ENCODE measurements at places on chromosomes 6 and 20.

DNA sequence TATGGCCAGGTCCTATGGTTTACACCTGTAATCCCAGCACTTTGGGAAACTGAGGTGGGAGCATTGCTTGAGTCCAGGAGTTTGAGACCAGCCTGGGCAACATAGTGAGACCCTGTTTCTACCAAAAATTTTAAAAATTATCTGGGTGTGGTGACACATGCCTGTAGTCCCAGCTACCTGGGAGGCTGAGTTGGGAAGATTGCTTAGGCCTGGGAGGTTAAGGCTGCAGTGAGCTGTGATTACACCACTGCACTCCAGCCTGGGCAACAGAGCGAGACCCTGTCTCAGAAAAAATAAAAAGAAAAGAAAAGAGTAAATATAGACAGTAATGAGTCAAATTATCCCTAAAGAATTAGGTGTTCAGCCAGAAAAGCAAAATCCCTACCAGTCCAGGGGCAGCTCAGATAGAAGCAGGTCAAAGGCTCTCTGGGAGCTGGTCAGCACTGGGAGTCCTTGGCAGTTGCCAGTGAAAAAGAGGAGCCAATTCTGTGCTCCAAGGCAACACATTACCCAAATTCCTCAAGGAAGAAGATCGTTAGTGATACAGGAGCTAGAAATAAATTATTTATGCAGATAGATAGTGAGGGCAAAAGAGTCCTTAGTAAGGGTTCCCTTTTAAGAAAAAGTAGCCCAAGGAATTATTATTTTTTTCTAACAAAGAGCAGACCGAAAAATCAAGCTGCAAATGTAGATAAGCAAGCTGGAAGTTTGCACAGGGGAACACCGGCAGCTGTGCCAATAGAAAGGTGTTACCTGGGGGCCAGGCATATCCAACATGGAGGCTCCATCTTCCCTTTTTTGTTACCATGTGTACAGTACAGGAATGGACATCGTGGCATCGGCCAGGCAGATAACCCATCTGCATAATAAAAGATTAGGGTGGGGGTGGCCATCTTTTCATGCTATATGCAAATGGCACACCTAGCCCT is 31.4 kb upstream of the SEC63 start:
- DNase-seq, result no peak

DNA sequence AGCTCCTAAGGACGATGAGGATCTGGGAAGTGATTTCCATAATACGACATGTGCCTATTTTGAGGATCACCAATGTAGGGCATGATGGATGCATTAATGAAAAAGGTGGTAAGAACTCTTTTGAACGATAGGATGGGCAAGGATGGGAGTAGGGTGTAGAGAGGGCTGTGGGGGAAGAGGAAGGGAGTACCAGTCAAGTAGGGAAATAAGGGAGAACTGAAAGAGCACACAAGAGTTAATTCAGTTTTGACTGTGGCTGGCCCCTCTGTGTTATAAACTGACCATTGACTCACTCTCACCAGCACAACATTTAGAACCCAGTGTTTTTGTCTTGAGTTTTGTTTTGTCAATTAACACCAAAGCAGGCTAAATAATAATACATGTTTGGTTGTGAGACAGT is 33.0 kb downstream of the SLC35D3 start:
- no peak for DNase-seq

- no peak for DNase-seq
These were observed 11.4 kb upstream of the TMEM170B start for GRCh38 chr6:11526156-11526505.

- DNase-seq, result no peak
These were observed 988 bp downstream of the ECHDC1 start for GRCh38 chr6:127342296-127342945.

GRCh38 chr20:62265365-62265764 is 27.0 kb downstream of the OSBPL2 start:
- no peak for DNase-seq

- no peak for DNase-seq
These were observed 32.2 kb downstream of the CDYL start for GRCh38 chr6:4808396-4808795.

DNA sequence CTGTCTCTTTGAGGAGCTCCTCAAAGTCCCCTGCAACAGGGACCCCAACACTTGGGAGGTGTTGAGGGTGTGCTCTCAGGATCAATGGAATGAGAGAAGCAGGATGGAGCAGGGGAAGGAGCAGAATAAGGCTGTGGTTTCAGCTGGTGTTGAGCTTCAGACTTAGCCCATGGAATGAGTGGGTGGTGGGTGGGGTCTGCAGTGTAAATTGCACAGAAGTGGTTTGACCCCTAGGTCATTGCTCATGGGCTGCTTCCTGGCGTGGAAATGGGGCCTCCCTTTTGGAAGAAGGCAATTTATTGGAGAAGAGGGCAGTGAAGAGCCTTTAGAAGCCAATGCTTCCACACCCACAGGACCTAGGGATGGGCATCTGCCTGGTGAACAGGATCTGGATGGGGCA is 37.0 kb upstream of the KCNG1 start:
- no peak for DNase-seq

- DNase-seq, result no peak
These were observed 40.9 kb downstream of the ARHGAP40 start for GRCh38 chr20:38642498-38642897.

- DNase-seq, result no peak
These were observed 2.6 kb downstream of the HCRTR2 start for GRCh38 chr6:55176958-55177357.

DNA sequence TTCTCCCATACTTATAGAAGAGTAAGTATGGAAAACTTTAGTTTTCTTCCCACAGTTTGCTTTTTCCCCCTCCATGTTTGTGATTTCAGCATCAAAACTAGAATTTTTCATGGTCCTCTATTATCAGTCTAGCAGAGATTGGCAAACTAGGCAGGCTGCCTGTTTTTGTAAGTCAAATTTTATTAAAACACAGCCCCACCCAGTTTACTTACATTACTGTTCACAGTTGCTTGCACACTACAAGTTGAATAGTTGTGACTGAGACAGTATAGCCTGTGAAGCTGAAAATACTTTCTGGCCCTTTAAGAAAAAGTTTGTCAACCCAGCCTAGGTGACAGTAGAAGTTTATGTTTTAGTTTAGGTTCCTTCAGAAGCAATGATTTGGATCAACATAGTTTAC is 19.5 kb downstream of the MCM8 start:
- no peak for DNase-seq

GRCh38 chr6:123224077-123224476 is 228.0 kb downstream of the CLVS2 start:
- no peak for DNase-seq

DNA sequence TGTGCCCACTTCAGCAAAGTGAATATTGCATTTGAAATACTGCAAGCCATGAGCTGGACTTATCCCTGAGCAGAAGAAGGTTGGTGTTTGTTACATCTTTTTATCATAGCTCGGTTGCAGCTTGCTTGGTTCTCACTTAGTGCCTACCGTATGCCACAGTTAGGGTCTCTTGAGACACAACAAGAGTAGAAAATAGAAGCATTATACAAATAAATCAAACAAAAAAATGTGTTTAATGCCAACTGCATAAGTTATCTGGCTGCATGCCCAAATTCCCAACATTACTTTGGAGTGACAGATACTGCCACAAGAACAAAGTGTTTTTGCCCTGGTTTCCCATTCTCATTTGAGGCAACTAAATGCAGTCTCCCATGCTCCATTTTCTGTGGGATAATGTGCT is 53.9 kb upstream of the LAMP5 start:
- DNase-seq, result no peak

DNA sequence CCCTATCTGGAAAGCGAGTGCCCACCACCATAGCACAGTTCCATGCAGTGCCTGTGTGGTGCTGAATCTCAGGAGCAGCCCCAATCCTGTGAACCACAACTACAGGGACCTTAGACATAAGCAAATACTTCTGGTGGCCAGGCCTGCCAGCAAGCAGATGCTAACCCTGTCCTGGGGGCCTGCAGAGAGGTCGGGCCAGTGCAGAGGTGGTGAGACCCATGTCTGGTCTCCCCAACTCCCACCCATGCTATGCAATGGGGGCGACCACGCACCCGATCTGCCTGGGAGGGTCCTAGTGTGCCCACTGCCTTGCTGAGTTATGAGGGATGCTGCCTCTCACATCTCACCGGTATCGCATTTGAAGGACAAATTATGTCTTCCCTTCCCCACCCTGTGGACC is 151.6 kb upstream of the ZNF337 start:
- no peak for DNase-seq

- no peak for DNase-seq
These were observed 739 bp downstream of the B3GAT2 start for GRCh38 chr6:70956191-70956450.

DNA sequence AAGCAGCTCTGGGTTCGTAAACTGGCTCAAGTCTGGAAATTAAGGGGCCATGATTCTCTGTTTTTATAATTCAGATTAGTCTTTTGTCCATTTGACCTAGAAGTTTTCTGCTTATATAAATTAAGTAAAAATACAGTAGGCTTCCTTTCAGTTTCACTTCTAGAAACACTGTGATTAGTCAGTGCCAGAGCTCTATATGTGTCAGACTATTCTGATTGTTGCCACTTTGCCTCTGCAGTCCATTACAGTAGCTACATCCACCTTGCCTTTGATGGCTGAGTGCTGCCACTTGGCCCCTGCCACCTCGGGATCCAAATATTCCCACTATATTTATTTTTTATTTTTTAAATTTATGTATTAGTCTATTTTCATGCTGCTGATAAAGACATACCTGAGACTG is 7.9 kb downstream of the ZC2HC1B start:
- no peak for DNase-seq

GRCh38 chr6:148924226-148925012 is 177.6 kb downstream of the UST start:
- no peak for DNase-seq

- DNase-seq, result no peak
These were observed 119.2 kb upstream of the SASH1 start for GRCh38 chr6:148223424-148223842.

GRCh38 chr6:6587696-6588063 is 840 bp upstream of the LY86 start:
- no peak for DNase-seq

DNA sequence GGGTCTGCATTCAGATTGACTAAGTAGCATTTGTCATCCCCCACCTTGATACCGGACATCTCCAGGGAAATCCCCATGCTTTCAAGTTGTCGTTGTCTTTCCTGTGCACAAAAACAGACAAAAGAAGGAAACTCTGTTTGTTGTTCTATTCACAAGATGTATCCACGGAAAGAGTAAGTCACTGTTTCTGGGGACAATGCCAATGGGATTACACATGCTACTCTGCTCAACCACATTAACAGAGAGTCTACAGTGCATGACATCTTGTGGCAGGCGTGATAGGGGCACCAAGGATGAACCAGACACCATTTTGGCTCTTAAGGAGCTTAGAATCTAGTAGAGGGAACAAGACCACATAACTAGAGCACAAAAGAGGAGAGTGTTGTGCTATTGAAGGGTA is 124.4 kb upstream of the NUP153 start:
- no peak for DNase-seq

DNA sequence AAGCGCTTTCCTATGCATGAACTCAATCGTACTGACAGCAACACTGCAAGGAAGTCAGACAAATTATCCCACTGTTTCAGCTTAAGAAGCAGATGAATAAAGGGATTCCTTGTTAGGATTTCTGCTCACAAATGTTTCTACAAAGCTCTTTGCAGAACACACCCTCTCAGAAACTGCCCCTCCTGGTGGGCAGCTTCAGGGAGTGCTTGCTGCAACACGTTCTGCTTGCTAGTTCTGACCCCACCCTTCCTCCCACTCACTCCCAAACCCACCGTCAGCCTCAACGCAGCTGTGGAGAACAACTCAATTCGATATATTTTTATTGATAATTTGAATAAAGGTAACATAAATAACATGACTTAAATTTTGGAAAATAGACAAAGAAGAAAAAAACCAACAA is 250.8 kb upstream of the PRDM1 start:
- no peak for DNase-seq

DNA sequence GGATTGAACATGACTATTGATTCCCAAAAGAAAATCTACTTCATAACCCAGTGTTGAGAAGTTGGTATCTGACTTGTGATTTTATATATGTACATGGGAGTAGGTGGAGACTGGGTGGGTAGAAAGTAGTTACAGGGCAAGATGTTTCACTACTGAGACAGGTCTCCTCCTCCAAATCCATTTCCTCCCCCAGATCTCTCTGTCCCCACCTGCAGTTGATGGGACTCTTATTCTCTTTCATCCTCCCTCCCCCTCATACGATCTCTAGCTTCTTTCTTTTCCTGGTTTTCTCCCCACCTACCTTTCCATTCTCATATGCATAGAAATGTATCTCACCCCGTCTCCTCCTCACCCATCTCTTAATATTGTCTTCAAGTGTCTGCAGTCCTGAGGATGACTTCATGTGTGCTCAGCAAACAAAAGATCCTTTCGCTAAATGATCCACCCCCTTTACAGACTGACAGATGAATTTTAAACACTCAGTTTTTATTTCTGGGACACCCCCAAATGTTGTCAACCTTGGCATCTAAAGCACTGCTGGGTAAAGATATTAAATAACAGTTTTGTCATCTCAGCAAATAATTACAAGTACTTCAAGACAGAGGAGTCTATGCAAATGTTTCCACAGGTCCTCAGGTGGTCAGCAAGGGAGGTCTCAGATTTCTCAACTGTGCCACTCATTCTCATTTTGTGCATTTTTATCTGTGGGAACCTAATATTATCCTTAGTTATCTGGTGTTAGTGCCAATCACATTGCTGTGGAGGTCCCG is 18.7 kb upstream of the HECA start:
- no peak for DNase-seq

DNA sequence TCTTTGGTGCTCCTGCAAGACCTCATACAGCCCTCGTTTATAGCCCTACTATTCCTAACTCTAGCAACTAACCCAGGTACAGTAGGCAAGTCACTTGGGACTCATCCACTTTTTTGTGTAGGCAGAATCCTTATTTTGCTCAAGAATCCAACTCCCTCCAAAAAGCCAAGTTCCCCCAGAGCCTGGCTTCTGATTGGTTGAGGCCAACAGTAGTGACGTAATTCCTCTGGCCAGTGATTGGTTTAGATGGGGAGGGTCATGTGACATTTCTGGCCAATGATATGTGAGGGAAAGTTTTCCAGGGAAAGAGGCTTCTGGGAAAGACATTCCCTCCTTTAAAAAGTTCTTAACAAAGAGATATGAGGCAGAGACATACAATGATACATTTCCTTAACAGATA is 32.1 kb downstream of the KIAA1755 start:
- DNase-seq, result no peak

- DNase-seq, result no peak
These were observed 138.0 kb downstream of the CARMIL1 start for GRCh38 chr6:25417046-25417605.

GRCh38 chr20:62387933-62388635 is 1.2 kb downstream of the RPS21 start:
- DNase-seq, result no peak

DNA sequence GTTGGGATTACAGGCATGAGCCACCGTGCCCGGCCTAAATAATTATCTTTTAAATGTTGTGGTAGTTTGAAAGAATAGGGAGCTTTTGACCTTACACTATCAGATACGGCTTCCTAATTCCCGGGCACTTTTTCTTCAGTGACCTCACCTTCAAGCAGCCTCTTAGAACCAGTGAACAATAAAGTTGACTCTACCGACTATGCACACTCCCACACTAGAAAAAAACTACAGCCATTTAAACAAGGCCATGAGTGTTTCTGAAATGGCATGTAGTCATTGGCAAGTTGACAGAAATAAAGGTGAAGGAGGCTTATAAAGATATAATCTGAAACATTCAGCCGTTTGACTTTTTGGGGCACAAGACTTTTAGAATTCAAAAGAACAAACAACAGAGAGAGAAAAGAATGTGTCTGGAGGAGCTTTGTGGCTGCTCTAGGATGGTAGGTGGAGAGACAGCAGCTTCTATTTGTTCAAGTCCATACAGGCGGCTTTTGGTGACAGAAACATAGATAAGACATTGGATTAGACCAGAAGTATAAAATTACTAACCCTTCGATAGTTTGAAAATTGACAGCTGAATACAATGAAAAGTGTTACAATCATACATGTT is 75.2 kb downstream of the GJA1 start:
- no peak for DNase-seq

Measured in stimulated activated CD4-positive, alpha-beta T cell treated with anti-CD3 and anti-CD28 coated beads, Interleukin-1b, Interleukin-23, amount 100 ng/mL, for 1 hour (primary cell).